ENCODE measurements at places on chromosomes 4 and X.

DNA sequence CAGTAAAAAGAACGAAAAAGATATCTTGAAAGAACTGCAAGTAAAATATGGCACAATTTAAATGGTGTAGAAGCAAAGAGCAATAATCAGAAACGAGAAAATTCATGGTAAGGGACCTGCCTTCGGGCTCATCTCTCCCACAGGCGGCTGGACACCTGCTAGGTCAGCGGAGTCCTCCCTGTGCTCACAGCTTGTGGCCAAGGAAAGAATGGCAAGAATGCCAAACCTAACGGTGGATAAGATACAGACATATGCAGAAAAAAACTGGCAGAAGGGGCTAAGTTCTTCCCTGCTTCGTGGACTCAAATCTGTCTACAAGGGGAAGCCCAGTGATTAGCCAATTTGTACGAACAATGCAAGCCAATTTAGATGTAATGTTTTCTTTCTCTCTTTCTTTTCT, 152.1 kb upstream of the VCX start:
- DNase-seq = no peak

GRCh38 chr4:82611527-82611926, 49.7 kb upstream of the TMEM150C start:
- no peak for DNase-seq

GRCh38 chr4:74838746-74839370, 44.5 kb upstream of the BTC start:
- DNase-seq = peak; percentile 70

- no peak for DNase-seq
Measured at GRCh38 chrX:135476378-135476777, 44.1 kb upstream of the INTS6L start.

DNA sequence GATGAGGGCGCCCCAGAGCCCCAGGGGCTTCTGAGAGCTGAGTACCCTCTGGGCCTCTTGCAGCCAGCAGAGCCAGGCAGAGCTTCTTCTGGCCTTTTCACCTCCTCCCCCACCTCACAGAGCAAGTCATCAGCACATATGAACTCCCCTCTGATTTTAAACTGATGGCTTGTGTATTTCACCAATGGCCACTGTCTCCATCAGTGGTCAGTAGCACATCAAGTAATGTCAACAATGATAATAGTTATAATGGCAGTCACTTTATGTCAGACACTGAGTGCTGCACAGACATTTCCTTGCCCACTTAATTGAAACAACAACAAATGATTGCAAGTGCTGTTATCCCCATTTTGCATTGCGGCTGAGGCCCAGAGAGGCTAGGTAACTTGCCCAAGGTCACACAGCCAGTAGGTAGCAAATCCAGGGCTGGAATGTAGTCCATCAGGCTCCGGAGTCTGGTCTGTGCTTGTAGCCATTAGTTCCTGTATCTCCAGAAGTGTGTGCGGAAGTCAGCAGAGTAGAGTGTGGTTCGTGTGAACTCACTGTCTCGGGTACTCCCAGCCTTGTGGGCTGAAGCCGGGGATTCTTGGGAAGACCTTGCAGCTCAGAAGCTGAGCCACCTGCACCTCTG, 3.0 kb downstream of the ATP2B3 start:
- no peak for DNase-seq

GRCh38 chrX:144918936-144919335, 328.4 kb upstream of the SPANXN1 start:
- DNase-seq = no peak

DNA sequence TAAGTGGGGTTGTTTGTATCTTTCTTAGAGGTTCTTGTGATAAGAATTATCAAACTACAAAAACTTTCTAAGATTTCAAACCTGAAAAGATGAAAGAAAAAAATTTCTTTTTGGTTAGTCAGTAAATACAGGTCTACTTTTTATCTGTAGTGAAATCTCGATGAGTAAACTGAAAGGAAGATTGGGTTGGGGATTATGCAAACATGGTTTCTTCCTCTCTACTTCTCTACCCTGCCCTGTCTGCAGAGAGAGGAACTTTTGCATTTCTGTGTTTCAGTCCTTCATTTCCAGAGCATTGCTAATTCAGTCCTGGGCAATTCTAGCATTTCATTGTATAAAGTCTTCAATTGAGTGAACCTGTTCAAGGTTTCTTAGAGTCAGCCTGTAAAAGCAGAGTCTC, 51.6 kb upstream of the IL2 start:
- no peak for DNase-seq

DNA sequence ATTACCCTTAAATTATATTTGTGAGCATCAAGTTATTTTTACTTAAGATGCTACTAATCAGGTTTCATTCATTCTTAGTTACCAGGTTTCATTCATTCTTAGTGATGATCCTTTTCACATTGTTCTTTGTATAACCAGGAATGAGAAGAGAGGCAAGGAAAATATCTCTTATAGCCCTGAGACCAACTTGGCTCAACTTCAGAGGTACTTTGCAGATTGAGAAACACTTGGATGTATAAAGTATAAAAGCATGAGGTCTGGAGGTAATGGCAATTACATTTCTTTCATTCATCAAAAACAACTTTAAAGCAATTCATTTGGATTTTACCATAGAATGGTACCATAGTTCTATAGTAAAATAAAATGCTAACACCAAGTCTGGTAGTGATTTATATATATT, 231.0 kb downstream of the PRDM5 start:
- no peak for DNase-seq
